Cortex of kidney (tissue), 1 donor: ENCODE measurements at places on chromosomes 7 and 10.

DNA sequence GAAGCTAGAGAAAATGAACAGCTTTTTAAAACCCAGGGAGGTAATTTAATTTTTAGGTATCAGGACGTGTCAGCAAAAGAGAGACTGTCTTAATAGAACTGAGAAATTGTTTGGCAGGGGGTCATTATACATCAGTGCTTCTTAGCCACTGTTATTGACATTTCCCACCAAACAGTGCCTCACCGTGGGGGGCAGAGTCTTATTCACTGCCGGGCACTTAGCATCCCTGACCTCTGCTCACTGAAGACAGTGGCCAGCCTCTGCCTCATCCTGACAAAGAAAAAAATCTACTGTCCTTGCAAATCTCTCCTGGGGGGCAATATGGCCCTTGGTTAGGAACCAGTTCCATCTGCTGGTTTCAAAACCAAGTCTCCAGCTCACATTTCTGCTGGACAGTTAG lies 14.2 kb upstream of the MKI67 start:
- DNase-seq, result no peak

GRCh38 chr7:130908345-130909160 lies 174.5 kb upstream of the KLF14 start:
- DNase-seq, result no peak

DNA sequence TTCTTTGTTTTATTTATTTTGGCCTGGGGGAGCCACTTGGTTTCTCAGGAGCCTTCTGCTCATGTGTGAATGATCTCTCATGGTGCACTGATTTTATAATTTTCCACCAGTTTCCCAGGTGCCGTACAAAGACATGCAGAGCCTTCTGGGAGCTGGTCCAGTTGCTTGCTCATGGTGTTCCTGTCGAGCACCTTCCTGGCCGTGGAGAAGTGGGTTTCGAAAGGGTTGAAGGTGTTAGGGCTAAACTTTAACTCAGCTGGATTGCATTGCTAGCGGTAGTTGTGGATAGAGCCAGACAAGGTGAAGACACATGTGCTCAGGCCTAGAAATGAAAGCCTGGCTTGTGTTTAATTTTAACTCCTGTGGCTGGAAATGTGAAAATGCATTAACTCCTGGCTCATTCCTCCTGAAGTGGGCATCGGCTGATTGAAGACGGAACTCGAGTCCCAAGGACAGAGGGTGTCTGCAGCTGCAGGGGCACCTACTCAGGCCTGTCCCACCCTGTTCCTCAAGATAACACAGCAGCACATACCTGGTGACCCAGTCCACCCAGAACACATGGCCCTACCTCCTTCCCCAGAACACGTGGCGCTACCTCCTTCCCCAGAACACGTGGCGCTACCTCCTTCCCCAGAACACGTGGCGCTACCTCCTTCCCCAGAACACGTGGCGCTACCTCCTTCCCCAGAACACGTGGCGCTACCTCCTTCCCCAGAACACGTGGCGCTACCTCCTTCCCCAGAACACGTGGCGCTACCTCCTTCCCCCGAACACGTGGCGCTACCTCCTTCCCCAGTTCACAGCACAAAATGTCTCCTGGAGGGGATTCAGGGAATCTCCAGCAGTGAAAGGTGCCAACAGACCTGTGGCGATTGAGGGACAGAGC lies 133.2 kb downstream of the WDR37 start:
- DNase-seq, result no peak

- no peak for DNase-seq
These were observed 190.2 kb downstream of the RAMP3 start for GRCh38 chr7:45347804-45348203.

DNA sequence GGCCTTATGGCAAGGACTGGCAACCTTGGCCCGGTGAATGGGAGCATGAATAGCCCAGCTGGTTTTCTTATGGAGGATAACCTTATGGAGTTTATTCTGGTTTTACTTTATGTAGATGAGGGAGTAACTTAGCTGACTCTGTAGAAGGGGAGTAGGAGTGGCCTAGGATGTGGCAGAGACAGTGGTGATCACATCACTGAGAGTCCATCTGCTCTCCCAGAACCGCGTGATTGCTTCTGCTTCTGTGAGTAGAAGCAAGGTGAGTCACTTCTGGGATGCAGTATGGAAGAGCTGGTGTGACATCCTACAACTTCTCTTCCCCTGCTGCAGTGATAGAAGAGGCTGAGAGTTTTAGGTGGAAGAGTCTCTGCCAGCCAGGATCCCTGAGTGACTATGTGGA lies 129.2 kb downstream of the RPS24 start:
- no peak for DNase-seq

DNA sequence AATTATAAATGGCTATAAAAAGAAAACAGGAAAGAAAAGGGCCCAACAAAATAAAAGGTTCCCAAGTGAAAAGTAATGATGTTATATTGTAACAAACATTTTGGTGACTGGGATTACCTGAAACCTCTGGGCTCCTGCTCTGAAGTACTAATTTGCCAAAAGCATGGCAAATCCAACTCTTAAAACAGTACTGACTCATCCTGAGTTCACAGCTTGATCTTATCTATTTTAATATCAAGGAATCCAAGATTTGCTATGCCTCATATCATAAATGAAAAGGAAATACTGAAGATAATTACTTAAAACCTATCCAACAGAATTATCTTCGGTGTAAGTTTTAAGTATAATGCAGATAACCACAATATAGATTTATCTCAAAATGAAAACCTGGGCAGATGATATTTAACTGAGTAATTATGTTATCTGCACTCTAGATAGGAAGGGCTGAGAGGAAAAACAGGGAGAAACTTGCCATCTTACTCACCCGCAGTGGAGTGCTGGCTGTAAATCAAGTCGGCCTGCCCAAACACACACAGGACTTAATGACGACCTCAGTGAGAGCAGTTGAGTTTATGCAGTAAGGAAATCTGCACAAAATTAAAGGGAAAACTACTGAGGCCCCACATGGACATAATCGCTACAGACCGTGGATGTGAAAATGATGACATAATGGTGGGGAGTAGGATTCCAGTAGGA lies 48.4 kb downstream of the MPP7 start:
- no peak for DNase-seq

DNA sequence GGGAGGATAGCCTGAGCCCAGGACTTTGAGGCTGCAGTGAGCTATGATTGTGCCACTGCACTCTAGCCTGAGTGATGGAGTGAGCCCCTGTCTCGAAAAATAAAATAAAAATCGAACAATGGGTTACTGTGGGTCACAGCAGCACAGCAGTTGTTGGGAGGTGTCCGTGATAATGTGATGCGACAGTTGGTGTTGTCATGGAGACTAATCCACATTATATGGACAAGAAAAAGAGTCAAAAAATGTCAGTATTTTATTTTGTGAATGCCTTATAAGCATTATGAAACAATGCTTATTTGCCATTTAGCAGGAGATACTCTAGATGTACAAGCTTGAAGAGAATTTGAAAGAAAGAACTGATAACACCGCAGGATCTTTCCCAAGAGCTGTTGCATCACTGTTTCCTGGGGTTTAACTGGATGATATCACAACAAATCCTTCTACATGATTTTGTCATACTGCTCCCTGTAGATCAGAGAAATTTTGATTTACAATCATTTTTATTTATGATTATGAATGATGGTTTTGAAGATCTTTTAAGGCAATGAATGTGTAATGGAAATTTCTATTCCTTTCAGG lies 195.4 kb downstream of the BAMBI start:
- no peak for DNase-seq

GRCh38 chr10:110413049-110413783 lies 84.5 kb upstream of the DUSP5 start:
- no peak for DNase-seq

DNA sequence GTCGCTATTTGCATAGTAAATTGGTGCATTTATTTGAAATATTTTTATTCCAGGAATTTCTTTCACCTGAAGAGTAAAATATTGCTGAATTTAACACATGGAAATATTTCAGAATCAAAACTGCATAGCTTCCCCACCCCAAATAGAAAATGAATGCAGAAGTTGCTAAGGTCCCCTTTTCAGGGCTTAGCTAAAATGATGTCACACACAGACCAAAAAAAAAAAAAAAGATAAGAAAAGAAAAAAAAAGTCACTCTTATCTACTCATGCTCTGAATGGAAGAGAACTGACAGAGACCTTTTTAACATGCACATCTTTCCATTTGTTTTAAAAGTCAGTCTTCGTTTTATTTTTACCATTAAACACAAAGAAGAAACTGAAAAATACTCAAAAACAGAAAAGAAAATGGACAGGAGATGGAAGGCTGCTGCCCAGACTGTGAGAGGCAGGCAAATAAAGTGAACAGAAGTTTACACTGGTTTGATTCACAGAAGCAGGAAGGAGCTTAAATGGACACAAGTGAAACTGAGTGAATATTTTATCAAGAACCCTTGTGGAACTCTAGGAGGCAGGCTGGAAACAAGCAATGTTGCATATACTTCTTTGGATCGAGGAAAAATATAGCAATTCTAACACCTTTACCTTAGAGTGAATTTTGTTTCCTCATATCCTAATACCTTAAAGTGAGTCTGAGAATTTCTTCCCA lies 32.0 kb downstream of the PSMC2 start:
- no peak for DNase-seq

DNA sequence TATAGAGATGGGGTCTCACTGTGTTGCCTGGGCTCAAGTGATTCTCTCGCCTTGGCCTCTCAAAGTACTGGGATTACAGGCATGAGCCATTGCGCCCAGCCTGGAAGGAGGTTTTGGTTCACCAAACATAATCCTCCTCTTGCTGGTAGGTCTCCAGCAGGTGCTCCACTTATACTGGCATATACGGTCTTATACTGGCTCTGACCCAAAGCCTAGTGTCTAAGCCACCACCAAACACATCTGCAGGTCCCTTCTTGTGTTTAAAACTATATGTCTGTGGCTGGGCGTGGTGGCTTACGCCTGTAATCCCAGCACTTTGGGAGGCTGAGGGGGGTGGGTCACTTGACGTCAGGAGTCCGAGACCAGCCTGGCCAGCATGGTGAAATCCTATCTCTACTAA lies 5.4 kb downstream of the MBLAC1 start:
- DNase-seq, result no peak

GRCh38 chr10:67603086-67603485 lies 92.9 kb downstream of the CTNNA3 start:
- no peak for DNase-seq

GRCh38 chr7:16646472-16647072 lies 591 bp downstream of the BZW2 start:
- no peak for DNase-seq

DNA sequence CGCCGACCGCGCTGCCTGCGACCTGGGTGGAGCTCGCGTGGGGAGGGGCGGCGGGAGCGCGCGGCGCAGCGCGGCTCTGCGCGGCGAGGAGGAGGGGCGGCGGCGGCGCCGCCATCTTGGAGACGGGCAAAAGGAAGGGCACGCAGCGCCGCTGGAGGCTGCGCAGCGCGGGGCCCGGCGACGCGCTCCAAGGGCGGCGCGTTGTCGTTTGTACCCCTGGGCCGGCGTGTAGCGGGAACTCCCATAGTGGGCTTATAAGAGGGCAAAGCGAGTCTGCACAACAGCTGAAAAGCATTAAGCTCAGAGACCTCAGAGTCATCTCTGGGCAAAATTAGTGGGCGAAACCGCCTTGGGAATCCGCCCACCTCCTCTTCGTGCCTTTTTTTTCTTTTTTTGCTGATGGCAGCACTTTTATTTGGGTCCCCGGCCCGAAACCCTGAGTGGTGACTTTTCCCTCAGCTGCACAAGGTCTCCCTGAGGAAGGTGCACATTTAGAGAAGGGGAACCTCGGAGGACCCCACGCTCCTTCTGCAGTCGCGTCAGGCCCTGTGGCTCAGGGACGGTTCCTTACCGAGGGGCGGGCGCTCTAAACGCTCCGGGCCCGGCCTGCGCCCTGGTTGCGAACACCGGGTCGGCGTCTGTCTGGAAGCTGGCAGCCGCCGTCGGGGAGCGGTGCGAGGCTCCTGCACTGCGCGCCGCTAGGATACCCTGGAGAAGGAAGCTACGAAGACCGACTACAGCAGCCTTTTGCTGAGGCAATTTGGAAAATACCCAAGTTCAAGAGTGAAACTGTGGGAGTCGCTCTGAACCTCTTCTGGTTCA lies 428 bp upstream of the MCMBP start:
- DNase-seq, result no peak

GRCh38 chr10:116696919-116697318 lies 45.4 kb downstream of the HSPA12A start:
- no peak for DNase-seq

GRCh38 chr7:109284943-109285342 lies 715.3 kb downstream of the DNAJB9 start:
- no peak for DNase-seq

GRCh38 chr7:4799508-4800268 lies 24.3 kb downstream of the AP5Z1 start:
- DNase-seq, result no peak

GRCh38 chr7:17422966-17423365 lies 124.5 kb downstream of the AHR start:
- DNase-seq, result no peak

- DNase-seq, result no peak
These were observed 330.3 kb downstream of the AUTS2 start for GRCh38 chr7:69928621-69929020.

GRCh38 chr10:35579726-35580422 lies 25.3 kb upstream of the GJD4 start:
- no peak for DNase-seq

DNA sequence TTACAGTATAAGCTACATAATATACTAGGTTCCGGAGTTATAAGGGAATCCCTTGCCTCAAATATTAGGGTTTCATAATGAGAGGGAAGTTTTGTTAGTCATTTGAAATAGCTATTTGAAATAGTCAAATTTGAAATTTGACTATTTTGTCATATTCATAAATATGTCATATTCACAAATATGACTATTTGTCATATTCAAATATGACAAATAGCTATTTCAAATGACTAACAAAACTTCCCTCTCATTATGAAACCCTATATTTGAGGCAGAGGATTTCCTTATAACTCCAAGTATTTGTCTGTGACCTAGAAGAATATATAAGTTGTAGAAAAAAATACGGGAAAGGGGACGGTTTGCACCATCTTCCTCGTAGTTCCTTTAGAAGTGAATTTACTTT lies 76.6 kb downstream of the HDAC9 start:
- DNase-seq, result no peak

GRCh38 chr10:71207578-71207977 lies 4.8 kb upstream of the UNC5B start:
- no peak for DNase-seq

- no peak for DNase-seq
These were observed 7.6 kb upstream of the TMEM248 start for GRCh38 chr7:66913118-66914037.

- DNase-seq, result no peak
These were observed 238.5 kb downstream of the SEMA3A start for GRCh38 chr7:83956104-83956503.

- DNase-seq, result no peak
These were observed 465.6 kb upstream of the VSTM2A start for GRCh38 chr7:54076616-54077015.

- no peak for DNase-seq
These were observed 1.9 kb downstream of the ZCCHC24 start for GRCh38 chr10:79443338-79444198.
